Activated T-cell treated with anti-CD3 and anti-CD28 coated beads, Interleukin-2, amount 50 U/mL, for 72 hours (primary cell): ENCODE measurements at places on chromosomes 1 and 21. TPM values are rescaled to one million over a fixed set of nuclear protein-coding genes. Genes with fewer than 3 reads are reported as not detected.
A peak's percentile ranks its signal among the peaks of the same experiment; 100 is the strongest.

RORC gene
- 1.8 TPM for total RNA-seq

MTOR gene
- total RNA-seq: 38.3 TPM

LYPD8 gene
- not detected for total RNA-seq

PPOX gene
- 35.3 TPM for total RNA-seq

LCE3E gene
- total RNA-seq: not detected

PRMT6 gene
- 7.1 TPM for total RNA-seq

NBPF10 gene
- total RNA-seq: 2.3 TPM

GRCh38 chr1:236837897-236838296 is 42.8 kb downstream of the MTR start:
- H3K36me3 ChIP-seq: peaks cover 26% of the 10 kb centered on the region
- no peak for DNase-seq
- H3K27ac ChIP-seq: no peak overlapping the region

DNA sequence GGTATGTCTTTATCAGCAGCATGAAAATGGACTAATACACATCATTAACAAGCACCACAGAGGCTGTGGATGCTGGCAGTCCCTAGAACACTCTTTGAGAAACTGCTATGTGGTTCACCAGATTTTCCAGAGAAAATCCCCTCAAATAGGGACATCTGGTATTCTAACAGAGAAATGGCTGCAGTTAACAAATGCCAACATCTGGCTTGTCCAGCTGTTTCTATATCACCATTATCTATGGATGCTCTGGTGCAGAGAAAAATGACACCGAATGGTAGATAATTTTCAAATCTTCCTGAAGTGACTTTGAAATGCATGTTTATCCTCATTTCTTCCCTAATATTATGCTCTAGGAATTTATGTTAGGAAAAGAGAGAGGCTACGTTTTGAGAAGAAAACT is 403.5 kb upstream of the PROX1 start:
- H3K27me3 ChIP-seq: no peaks in the 10 kb centered on the region
- no peak overlapping the region for H3K4me3 ChIP-seq
- H3K4me1 ChIP-seq: no peaks in the 10 kb centered on the region
- no peaks in the 10 kb centered on the region for H3K36me3 ChIP-seq
- no peak for DNase-seq

- H3K27me3 ChIP-seq: peaks cover 12% of the 10 kb centered on the region
- H3K36me3 ChIP-seq: no peaks in the 10 kb centered on the region
- H3K27ac ChIP-seq: no peak overlapping the region
- no peak overlapping the region for H3K4me3 ChIP-seq
- no peaks in the 10 kb centered on the region for H3K4me1 ChIP-seq
Measured at GRCh38 chr1:85214654-85215053, 13.8 kb upstream of the SYDE2 start.

DNA sequence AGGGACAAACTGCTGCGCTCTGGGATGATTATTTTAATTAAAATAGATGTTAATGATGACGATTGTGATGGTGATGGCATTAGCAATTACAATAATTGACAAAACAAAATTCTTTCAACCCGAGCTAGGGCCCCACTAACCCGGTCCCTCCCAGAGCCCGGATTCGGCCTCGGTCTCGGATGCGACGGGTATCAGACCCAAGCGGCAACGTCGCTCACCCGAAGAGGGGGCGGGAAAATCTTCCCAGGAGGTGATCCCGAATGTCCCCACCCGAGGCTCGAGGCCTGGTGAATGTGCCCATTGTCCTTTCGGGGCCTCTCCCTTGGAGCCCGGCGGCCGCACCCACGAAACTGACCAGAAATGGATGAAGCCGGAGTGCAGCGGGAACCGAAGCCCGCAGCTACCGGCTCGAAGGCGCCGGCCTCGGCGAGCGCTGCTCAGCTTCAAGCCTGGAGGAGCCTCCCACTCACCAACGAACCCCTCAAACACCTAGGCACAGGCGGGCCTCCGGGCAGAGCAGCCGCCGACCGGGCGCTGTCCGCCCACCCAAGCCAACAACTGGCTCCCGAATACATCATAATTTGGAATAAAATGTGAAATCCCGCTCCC is 1.2 kb downstream of the TAL1 start:
- no peak overlapping the region for H3K27ac ChIP-seq
- H3K4me3 ChIP-seq: peak overlapping the region; percentile 82
- DNase-seq: peak; percentile 28
- H3K4me1 ChIP-seq: peaks cover 34% of the 10 kb centered on the region

DNA sequence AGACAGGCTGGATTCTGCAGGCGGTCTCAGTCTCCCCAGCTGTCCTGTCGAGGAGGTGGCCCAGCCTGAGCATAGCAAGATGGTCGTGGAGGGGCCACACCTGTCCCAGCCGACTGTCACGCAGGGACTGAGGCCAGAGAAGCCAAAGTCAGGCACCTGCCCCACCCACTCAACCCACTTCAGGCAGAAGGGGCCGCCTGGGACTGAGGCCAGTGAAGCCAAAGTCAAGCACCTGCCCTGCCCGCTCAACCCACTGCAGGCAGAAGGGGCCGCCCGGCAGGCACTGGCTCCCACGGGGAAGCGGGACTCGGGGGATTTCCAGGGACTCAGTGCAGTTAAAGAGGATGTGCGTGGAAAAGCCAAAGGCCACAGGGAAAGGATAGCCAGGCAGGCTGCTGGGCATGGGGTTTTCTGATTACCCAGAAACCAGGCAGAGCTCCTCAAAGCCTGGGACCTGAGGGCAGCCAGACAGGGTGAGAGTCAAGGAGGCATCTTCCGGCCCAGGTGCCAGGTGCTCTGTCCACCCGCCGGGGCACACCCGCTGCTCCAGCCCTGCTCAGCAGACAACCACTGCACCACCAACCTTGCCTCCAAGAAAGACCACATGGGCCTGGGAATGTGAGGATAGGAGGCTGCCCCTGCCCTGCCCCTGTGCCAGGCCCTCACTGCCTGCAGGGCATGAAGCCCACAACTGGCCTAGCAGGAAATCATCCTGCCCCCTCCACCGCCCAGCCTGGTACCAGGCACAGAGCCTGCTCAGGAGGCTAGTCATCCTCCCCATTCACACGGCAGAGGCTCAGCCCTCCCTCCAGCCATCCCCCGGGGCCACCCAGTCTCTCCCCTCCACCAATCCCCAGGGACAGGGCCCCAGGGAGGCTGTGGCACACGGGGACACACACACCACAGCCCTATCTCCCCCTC is 41.0 kb downstream of the MEGF6 start:
- H3K27ac ChIP-seq: no peak overlapping the region
- no peaks in the 10 kb centered on the region for H3K4me1 ChIP-seq
- no peaks in the 10 kb centered on the region for H3K27me3 ChIP-seq
- no peak for DNase-seq
- H3K36me3 ChIP-seq: no peaks in the 10 kb centered on the region

DNA sequence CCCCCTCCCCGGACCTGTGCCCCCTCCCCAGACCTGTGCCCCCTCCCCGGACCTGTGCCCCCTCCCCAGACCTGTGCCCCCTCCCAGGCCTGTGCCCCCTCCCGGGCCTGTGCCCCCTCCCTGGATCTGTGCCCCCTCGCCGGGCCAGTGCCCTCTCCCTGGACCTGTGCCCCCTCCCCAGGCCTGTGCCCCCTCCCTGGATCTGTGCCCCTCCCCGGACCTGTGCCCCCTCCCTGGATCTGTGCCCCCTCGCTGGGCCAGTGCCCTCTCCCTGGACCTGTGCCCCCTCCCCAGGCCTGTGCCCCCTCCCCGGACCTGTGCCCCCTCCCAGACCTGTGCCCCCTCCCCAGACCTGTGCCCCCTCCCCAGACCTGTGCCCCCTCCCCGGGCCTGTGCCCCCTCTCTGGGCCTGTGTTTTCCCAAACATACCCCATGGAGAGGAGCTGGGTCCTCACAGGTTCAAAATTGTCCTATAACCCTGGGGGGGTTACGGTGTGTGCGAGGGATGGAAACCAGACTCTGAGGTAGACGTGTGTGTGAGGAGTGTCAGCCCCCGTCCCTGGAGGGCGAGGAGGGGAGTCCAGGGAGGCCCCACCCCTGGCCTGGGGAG is 47.6 kb upstream of the POFUT2 start:
- no peak for DNase-seq
- H3K4me1 ChIP-seq: no peaks in the 10 kb centered on the region
- H3K27me3 ChIP-seq: no peaks in the 10 kb centered on the region
- no peak overlapping the region for H3K27ac ChIP-seq
- no peak overlapping the region for H3K4me3 ChIP-seq
- H3K36me3 ChIP-seq: no peaks in the 10 kb centered on the region

GRCh38 chr1:186880982-186881381 is 52.2 kb downstream of the PLA2G4A start:
- H3K4me1 ChIP-seq: no peaks in the 10 kb centered on the region
- no peak overlapping the region for H3K4me3 ChIP-seq
- no peak for DNase-seq

DNA sequence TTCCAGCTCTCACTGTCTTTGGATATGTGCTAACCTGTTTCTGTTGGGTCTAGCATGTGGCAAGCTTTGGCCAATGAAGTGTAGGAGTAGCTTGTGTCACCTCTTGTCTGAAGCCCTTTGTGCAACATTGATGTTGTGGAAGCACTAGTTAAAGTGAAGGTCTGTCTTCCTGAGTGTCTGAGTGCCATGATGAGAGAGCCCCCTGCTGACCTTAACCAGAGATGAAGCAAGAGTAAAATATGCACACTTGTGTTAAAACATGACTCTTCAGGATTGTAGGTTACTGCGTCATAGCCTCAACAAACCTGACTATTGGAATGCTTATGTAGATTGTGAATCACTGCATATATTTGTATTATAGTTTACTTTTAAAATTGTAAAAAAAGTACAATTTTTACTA is 103.7 kb downstream of the NCAM2 start:
- H3K4me1 ChIP-seq: no peaks in the 10 kb centered on the region
- no peak overlapping the region for H3K4me3 ChIP-seq
- H3K27ac ChIP-seq: no peak overlapping the region
- no peak for DNase-seq
- no peaks in the 10 kb centered on the region for H3K36me3 ChIP-seq

- no peaks in the 10 kb centered on the region for H3K4me1 ChIP-seq
- DNase-seq: no peak
- no peak overlapping the region for H3K4me3 ChIP-seq
- H3K36me3 ChIP-seq: no peaks in the 10 kb centered on the region
- no peak overlapping the region for H3K27ac ChIP-seq
Measured at GRCh38 chr1:236638945-236639344, 34.6 kb upstream of the HEATR1 start.

DNA sequence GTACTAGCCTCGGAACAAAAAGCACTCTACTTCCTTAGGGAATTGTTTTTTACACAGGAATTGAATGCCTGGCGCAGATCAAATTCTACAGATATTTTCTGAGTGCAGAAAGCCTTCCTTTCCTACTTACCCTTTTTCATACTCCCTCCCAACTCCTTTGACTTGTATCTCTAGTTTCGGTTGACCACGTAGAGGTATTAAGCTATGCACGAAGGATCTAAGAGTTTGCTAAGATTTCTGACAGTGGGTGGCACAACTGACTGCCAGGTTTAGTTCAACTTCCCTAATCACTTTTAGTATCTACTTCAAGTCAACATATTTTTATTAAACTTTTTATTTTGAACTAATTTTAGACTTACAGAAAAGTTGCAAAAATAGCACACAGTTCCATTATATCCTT is 5.0 kb downstream of the TOR1AIP2 start:
- H3K4me1 ChIP-seq: peaks cover 38% of the 10 kb centered on the region
- H3K4me3 ChIP-seq: no peak overlapping the region
- H3K27ac ChIP-seq: no peak overlapping the region
- DNase-seq: no peak

DNA sequence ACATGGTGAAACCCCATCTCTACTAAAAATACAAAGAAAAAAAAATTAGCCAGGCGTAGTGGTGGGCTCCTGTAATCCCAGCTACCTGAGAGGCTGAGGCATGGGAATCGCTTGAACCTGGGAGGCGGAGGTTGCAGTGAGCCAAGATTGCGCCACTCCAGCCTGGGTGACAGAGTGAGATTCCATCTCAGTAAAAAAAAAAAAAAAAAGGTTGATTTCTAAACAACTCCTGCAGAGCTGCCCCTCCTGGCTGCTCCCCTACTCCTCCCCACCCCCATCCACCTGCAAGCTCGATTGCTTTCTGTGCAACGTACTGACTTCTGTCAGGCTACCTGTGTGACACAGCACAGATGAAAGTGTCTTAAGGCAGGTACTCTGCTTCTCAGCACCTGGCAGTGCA is 13.3 kb downstream of the ETV3L start:
- H3K27me3 ChIP-seq: peaks cover 17% of the 10 kb centered on the region
- no peaks in the 10 kb centered on the region for H3K4me1 ChIP-seq
- H3K27ac ChIP-seq: no peak overlapping the region
- no peak for DNase-seq
- no peaks in the 10 kb centered on the region for H3K36me3 ChIP-seq

DNA sequence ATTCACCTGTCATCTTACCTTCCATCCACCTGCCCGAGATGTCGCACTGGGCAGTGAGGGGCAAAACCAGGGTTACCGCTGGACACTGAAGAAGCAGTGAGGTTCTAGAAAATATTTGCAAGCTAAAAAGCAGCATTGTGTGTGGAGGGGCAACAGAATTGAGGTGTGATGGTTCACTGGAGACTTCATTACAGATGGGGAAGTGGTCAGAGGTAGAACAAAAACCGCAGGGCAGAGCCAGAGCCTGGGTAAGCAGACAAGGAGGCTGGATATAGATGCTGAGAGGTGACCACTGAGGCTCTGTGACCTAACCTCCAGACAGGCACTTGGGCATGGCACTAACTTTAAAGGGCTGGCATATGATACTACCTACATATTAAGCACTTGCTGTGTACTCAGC is 363.9 kb upstream of the PROX1 start:
- H3K4me1 ChIP-seq: peaks cover 9% of the 10 kb centered on the region
- no peak overlapping the region for H3K4me3 ChIP-seq
- H3K27ac ChIP-seq: no peak overlapping the region
- H3K27me3 ChIP-seq: peaks cover 13% of the 10 kb centered on the region
- DNase-seq: no peak

- no peak overlapping the region for H3K4me3 ChIP-seq
- H3K27ac ChIP-seq: no peak overlapping the region
- H3K4me1 ChIP-seq: peaks cover 4% of the 10 kb centered on the region
- no peak for DNase-seq
- H3K36me3 ChIP-seq: no peaks in the 10 kb centered on the region
- H3K27me3 ChIP-seq: peaks cover 6% of the 10 kb centered on the region
Measured at GRCh38 chr21:14308234-14308633, 74.7 kb downstream of the HSPA13 start.

GRCh38 chr1:101284021-101284420 is 47.2 kb downstream of the S1PR1 start:
- DNase-seq: peak; percentile 48
- peaks cover 94% of the 10 kb centered on the region for H3K4me1 ChIP-seq
- H3K27ac ChIP-seq: peak overlapping the region; percentile 83
- peak overlapping the region; percentile 79 for H3K4me3 ChIP-seq
- H3K36me3 ChIP-seq: no peaks in the 10 kb centered on the region

DNA sequence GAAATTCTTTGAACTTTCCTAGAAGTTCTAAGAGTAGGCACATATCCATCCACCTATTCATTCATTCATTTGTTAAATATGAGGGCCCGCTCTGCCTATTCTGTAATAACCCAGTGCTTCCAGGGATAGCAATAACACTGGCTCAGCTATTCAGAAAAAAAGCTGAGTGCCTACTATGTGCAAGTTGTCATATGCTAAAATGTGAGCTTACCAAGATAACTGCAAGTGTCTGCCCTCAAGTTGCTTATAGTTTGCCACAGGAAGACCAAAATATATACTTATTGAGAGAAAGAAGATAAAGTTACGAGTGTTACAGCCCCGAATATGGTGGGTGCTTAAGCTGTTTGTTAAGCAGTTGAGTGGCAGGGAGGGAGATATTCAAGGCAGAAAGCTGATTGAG is 39.6 kb downstream of the CD55 start:
- no peak for DNase-seq
- H3K27ac ChIP-seq: no peak overlapping the region
- H3K27me3 ChIP-seq: no peaks in the 10 kb centered on the region
- no peaks in the 10 kb centered on the region for H3K4me1 ChIP-seq

GRCh38 chr1:107691540-107691939 is 273.4 kb downstream of the VAV3 start:
- no peak for DNase-seq
- no peak overlapping the region for H3K4me3 ChIP-seq
